Spleen (tissue), 13 donors: ENCODE measurements at places on chromosomes 2 and 18. TPM values are rescaled to one million over a fixed set of nuclear protein-coding genes. Genes with fewer than 3 reads are reported as not detected.

Gene XDH
- total RNA-seq, result not detected

Gene CCDC121
- 3.6 TPM for total RNA-seq

Gene TTC39C
- 29.8 TPM for total RNA-seq

Gene FAM228A
- 0.46 TPM for total RNA-seq

Gene PSTPIP2
- 153 TPM for total RNA-seq

GRCh38 chr2:67997528-67997900, 65.3 kb downstream of the C1D start:
- H3K27me3 ChIP-seq, result peaks cover 6% of the 10 kb centered on the region
- DNase-seq, result no peak
- H3K4me3 ChIP-seq, result no peak overlapping the region

DNA sequence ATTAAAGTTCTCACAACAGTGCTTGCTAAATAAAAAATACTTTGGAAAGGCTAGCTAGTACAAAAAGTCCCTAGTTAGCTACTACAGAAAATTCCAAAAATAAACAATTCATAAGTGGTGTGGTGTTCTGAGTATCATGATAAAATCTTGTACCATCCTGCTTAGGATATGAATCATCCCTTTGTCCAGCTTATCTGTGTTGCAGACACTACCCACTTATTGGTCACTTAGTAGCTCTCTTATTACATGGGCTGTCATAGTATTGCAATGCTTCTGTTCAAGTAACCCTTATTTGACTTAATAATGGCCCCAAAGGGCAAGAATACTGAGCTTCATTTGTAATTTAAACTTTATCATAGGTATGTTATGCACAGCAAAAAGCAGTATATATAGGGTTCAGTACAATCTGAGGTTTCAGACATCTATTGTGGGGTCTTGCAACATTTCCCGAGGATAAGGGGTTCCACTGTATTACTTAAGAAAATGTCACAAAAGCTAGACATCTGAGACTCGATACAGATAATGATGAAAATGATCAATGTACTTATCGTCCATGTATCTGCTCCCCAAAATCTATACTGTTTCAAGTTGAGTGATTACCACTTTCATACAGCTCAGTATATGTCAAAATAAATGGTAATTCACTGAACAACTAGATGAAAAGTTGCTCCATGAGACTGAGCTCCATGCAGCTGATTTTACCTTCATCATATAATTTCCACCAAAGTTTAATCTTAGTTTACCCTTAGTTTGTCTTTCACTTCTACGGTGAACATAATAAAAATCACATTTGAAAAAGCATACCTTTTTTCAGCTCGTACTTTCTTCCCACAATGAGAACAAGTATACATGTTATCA, 93.8 kb downstream of the C2orf74 start:
- no peak overlapping the region for H3K27ac ChIP-seq
- H3K4me3 ChIP-seq, result no peak overlapping the region
- H3K27me3 ChIP-seq, result no peaks in the 10 kb centered on the region

- DNase-seq, result no peak
- H3K36me3 ChIP-seq, result no peaks in the 10 kb centered on the region
- no peaks in the 10 kb centered on the region for H3K27me3 ChIP-seq
- H3K4me1 ChIP-seq, result no peaks in the 10 kb centered on the region
- no peak overlapping the region for H3K27ac ChIP-seq
These were observed 214.0 kb downstream of the ANKRD30B start for GRCh38 chr18:14961991-14962390.

GRCh38 chr2:102256276-102256675, 55.1 kb upstream of the IL1RL1 start:
- H3K4me3 ChIP-seq, result no peak overlapping the region
- no peaks in the 10 kb centered on the region for H3K36me3 ChIP-seq
- H3K4me1 ChIP-seq, result no peaks in the 10 kb centered on the region

GRCh38 chr2:28129955-28130695, 239.6 kb downstream of the BABAM2 start:
- no peak for DNase-seq
- no peaks in the 10 kb centered on the region for H3K27me3 ChIP-seq
- H3K36me3 ChIP-seq, result peaks cover 28% of the 10 kb centered on the region
- H3K4me3 ChIP-seq, result no peak overlapping the region
- H3K4me1 ChIP-seq, result no peaks in the 10 kb centered on the region
- H3K27ac ChIP-seq, result no peak overlapping the region

DNA sequence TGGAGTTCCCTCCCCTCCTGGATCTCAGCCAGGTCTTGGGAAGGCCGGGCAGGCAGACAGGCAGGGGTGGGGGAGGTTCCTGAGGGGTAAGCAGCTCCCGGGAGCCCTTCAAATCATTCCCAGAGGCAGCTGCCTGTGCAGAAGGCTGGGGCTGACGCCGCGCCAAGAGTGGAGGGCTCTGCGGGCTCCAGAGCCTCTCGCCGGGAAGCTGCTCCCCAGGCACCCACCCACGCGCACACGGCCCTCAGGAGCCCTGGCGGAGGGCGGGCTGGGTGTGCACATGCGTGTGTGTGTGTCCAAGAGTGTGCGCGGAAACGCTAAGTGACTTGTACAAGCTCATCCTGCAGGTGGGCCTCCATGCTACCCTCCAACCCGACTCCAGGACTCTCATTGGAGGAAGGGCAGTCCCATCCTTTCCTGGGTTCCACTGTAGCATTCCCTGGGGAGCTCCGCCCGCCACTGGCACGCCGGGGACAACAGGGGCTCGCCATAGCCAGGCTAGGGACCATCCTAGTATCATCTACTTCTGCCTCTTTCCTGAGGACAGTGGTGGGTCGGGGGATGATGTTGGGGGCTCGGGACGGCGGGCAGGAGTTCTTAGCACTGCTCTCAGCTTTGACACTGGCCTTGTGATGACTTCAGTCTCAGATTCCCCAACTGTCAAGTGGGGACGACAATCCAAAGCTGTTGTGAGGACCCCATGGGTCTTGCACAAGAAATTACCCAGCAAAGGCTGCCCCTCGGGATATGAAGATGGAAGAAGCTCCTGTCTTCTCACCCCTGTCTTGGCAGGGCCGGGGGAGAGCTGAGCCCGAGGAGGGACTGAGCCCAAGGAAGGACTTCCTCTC, 50.3 kb downstream of the INHBB start:
- no peak overlapping the region for H3K27ac ChIP-seq
- no peak overlapping the region for H3K4me3 ChIP-seq
- H3K4me1 ChIP-seq, result no peaks in the 10 kb centered on the region
- H3K36me3 ChIP-seq, result no peaks in the 10 kb centered on the region
- peaks cover 9% of the 10 kb centered on the region for H3K27me3 ChIP-seq
- no peak for DNase-seq

DNA sequence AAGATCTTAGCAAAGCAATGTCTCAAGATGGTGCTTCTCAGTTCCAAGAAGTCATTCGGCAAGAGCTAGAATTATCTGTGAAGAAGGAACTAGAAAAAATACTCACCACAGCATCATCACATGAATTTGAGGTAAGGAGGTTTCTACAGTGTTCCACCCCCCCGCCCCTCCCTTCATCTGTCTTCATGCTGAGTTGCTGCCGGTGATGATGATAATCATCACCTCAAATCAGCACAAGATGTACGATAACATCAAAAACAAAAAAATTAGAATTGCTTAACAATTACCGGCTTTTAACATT, 14.6 kb downstream of the UGP2 start:
- H3K27ac ChIP-seq, result peak overlapping the region; percentile 58
- H3K4me3 ChIP-seq, result no peak overlapping the region
- DNase-seq, result no peak
- H3K27me3 ChIP-seq, result no peaks in the 10 kb centered on the region
